Mesothelial cell of epicardium (in vitro differentiated cells): ENCODE measurements at places on chromosomes 3 and 15.

DNA sequence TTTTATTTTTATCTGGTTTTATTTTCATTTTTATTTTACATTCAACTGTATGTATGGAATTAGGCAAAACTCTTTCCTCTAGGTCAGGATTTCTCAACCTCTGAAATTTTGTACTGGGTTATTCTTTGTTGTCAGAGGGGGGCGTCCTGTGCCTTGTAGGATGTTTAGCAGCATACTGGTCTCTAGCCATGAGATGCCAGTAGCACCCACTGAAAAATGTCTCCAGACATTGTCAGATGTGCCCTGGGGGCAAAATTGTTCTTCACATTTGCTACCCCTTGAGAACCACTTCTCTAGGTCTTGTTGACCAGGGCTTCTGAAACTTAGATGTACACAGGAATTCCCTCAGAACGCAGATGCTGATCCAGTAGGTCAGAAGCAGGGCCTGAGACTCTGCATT lies 5.4 kb downstream of the CHRNA5 start:
- DNase-seq, result no peak

DNA sequence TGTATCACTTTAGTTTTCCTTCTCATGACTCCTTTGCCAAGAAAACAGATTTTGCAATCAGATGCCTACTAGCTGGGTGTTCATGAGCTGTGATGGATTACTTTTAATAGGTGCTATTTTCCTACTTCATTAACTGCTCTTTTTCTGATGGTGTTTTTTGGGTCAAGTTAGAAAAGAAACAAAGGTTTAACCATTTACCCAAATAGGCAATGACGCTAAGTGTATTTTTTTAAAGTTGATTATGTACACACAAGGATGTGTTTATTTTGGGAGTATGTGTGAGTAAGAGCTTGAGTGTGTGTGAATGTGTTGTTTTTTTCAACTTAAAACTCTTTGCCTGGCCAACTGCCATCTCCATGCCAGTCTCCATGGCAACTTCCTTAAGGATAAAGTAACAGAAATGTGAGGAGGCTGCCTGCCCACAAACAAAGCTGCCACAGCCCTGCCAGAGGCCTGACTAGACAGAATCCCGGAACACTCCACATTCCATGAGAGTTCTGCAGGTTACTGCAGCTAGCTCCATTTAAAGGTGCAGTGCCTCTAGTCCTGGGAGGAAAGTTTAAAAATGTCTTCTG lies 215.6 kb upstream of the RBMS3 start:
- peak; percentile 50 for DNase-seq

GRCh38 chr15:79496838-79497237 lies 64.7 kb downstream of the MINAR1 start:
- DNase-seq, result no peak

DNA sequence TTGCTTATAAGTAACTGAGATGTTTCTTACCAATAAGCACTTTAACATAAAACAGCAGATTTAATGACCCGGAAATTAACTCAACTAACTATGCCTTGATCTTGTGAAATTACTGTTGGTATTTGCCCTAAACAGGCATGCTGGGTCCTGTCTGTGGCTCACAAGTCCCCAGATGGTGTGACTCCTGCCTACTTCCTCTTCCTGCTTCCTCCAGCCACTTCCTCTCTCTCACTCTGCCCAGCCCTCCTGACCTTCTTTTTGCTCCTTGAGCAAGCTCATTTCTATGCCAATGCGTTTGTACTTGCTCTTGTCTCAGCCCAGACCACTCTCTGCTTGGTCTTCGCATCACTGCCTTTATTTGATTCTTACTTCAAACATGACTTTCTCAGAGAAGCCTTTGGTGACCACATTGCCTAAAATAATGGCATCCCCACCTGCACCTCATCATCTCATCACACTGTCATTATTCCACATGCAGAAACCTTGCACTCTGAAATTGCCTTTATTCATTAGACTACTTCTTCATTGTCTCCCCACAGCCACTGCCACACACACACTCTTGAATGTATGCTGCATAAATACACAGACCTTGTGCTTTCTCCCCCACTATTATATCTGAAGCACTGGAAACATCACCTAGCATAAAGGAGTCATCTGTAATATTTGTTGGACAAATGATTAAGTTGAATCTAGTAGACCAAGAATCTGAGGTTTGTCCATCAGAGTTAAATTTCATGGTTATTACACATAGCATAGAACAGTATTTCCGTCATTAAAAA lies 256.3 kb upstream of the SEMA6D start:
- no peak for DNase-seq

GRCh38 chr15:39792025-39792843 lies 9.6 kb upstream of the FSIP1 start:
- no peak for DNase-seq

DNA sequence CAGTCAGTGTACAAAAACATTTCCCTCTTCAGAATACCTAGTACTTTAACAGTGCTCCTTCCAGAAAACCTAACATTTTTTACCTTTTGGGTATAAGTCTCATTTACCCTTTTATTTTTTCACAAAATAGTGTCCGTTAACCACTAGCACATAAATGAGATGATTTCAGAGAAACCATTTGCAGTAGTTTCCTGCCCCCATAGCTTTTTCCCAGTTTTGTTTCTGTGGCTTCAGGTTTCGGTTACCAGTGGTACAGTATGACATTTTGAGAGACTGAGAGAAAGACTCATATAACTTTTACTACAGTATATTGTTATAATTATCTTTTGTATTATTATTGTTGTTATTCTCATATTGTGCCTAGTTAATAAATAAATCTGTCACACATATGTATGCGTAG lies 6.2 kb upstream of the RBMS3 start:
- no peak for DNase-seq

- DNase-seq, result peak; percentile 78
These were observed 8.3 kb downstream of the ANKRD63 start for GRCh38 chr15:40274350-40275274.

DNA sequence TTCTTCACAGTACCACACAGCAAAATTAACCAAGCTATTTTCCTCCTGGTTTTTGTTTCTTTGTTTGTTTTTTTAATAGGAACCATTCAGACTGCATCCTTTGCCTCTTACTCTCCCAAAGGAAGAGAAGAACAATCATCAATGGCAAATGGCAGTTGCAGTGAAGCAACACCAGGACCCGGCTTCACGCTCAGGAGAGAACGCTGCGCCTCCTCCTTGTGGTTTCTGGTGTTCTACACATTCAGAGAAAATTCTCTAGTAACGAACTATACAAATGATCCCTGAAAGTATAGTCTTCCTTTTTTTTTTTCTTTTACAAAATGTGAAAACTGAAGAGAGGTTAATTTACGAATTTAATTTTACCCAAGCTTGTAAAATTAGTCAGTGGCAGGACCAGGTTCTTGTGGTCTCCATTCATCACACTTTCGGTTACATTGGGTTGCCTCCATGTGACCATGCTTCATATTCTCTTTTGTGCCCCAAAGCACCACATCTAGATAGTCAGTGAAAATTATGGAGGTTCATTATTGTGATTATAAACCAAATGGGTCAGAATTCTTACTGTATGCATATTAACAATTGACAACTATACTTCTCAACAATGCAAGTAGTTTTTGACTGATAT lies 10.6 kb upstream of the MINDY2 start:
- DNase-seq, result no peak

DNA sequence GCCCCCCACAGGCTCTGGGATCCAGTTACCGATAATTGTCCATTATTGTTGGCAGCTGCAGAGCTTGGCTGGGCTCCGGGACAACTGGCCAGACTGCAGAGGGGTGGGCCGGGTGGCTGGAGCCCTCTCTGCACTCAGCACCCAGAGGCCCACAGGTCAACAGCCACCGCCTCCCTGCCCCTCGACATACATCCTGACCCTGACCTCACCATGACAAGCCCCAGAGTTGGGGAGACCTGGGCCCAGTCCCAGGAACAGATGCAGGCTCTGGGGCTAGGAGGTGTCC lies 22.4 kb downstream of the PTH1R start:
- no peak for DNase-seq

DNA sequence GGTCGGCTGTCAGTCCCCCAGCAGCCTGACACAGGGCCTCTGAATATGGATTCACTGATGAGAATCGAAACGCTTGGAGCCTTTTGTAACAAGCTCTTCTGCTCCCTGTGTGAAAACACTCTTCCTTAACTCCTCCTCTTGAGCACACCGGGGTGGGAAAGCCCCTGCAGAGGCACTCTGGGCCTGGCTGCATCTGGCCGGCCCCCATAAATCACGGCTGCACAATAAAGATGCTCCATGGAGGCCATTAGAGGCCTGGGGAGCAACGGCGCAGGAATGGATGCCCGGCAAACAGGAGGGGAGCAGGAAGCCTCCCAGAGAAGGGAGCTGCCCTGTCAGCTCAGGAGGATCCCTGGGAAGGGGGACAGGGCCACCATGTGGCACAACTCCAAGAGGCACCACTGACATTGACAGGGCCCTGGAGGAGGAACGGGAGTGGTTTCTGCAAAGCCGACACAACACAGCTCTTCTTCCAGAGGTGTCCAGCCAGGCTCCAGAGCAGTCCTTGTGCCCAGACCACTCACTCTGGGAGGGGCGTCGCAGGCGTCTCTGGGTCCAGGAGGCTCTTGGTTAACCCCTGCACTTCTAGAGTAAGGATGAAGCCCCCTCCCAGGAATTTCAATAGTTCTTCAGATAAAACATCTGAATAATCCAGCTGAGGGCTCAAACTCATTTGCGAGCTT lies 509.3 kb upstream of the PPP2R3A start:
- peak; percentile 42 for DNase-seq

GRCh38 chr15:63474810-63475316 lies 29.5 kb upstream of the USP3 start:
- DNase-seq, result no peak

GRCh38 chr3:5078151-5078550 lies 43.9 kb upstream of the ARL8B start:
- no peak for DNase-seq

- DNase-seq, result no peak
These were observed 680.8 kb downstream of the GBE1 start for GRCh38 chr3:81080608-81081007.

DNA sequence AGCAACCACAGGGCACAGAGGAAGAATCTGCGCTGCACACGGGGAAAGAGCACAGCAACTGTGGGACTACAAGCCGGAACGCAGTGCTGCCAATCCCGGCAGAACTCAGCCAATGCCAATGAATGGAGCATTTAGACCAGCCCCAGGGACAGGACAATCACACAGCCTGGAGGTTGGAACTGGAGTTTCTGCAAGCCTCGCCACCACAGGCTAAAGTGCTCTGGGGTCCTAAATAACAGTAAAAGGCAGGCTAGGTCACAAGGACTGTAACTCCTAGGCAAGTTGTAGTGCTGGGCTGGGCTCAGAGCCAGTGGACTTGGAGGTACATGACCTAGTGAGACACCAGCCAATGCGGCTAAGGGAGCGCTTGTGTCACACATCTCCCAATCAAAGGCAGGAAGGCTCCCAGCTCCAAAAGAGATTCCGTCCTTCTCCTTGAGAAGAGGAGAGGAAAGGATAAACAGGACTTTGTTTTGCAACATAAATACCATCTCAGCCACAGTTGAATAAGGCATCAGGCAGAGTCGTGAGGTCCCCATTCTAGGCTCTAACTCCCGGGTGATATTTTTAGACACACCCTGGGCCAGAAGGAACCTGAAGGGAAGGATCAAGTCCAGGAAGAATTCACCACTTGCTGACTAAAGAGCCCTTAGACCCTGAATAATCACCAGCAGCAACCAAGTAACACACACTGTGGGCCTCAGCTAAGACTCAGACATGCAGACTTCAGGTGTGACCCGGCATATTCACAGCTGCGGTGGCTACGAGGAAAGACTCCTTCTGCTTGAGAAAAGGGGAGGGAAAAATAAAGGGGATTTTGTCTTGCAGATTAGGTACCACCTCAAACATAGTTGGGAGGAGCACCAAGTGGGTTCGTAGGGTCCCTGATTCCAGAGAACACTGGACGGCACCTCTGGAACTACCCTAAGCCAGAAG lies 85.5 kb upstream of the XXYLT1 start:
- DNase-seq, result no peak

DNA sequence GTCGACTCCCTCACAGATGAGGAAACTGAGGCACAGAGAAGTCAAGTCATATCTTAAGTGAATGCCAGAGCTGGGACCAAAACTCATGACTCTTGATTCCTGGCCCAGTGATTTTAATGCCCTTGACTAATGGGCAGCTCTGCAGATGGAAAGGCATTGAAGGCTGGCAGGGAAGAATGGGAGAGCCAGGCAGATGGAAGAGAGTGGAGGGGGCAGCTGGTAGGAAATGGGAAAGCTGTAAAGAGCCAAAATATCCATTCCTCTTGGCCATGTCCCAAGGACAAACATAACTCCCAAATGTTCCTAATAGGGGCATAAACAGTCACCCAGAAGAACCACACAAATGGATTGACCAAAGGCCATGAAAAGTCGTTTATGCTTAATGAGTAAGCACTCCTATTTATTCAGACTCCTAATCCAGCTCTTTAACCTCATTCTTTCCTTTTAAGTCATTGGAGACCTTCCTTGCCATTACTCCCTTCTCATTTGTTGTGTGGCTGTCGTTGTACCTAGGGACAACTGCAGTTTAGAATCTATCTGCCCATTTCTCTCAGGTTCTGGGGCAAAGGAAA lies 330.5 kb upstream of the ROPN1 start:
- DNase-seq, result no peak

GRCh38 chr3:63474828-63475518 lies 177.5 kb upstream of the SNTN start:
- DNase-seq, result no peak

DNA sequence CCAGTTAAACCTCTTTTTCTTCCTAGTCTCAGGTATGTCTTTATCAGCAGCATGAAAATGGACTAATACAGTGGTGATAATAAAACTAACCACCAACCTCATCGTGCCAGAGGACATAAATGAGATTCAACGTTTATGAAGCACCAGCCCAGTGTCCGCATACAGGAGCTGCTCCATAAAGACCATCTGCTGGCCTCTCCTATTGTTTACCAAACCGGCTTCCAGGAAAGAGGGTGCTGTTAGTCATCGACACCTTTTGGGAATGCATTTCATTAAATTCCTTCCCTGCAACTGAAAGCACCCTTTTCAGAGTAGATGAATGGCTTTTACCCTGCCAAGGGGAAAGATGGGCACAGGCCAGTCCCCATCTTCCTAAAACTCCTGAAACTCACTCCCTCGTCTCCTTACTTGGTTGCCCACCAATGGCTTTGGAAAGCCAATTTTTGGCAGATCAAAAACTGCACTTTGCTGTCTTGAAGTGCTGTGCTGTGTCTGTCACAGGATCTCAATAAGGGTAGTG lies 122.1 kb downstream of the AQP9 start:
- DNase-seq, result no peak
